Non-pigmented ciliary epithelial cell (primary cell): ENCODE measurements at places on chromosomes 12 and 14.

DNA sequence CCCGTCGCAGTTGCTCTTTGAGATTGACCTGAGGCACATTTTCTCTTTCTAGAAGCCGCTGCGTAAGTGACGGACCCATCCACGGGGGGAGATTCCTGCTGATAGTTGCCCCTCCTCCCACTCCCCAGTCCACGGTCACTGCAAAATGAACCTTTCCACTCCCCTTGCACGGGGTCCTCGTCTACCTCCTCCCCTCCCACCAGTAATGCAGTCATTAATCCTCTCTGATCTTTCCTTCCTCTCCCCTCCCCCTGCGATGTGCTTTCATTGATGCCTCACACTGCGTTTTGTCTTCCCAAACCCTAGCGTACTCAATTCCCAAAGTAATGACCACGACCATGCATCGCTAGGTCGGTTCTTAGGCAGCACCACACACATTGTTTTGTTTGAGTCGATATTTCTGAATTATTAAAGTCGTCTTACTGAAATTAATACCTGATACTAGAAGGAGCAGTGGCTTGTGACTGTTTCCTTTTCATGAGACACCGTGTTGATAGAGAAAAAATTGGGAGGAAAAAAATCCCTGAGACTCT lies 857 bp downstream of the ETNK1 start:
- DNase-seq, result no peak

- no peak for DNase-seq
Observed at GRCh38 chr14:64193821-64194220, 100.3 kb downstream of the ESR2 start.

DNA sequence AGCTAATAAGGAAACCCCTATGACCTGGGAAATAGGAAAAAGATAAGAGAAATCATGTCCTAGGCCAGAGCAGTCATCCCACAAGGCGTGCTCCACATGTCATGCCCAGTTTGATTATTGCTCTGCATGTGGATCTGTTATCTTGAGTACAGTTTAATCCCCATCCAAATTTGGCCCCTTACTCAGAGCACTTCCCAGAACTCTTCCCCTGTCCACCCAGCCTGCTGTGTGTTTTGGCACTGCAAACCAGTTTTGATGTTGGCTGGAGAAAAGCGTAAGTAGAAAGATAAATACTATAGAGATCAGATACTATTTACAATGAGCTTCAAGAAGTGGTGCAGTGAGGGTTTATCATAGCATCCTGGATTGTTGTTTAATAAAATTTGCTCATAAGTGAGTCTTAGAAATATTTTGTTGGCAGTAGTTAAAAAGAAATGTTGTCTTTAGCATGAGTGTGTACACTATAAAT lies 83.8 kb downstream of the PTPRB start:
- no peak for DNase-seq

GRCh38 chr12:125220404-125221273 lies 155.4 kb downstream of the AACS start:
- no peak for DNase-seq

- DNase-seq, result no peak
Observed at GRCh38 chr12:54601841-54602240, 13.4 kb upstream of the PPP1R1A start.
